Central memory CD8-positive, alpha-beta T cell (primary cell): ENCODE measurements at places on chromosomes 2 and 18.

DNA sequence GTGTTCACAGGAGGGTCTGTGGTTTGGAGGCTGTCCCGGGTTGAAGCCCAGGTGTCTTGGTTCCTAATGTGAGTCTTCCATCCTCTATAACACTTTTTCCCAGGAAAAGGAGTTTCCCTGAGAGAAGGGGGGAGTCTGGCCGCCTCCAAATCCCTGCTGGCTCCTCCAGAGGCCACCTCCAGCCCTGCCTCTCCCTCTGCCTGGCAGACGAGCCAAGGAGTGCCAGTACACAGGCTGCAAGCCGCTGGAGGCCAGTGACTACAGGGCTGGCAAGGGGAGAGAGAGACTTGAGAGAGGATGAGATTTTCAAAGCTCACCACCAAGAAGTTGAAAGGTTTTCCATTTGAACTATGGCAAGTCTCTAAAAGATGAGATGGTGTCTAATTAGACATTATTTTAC lies 154.2 kb upstream of the ID2 start:
- H3K27me3 ChIP-seq = no peaks in the 10 kb centered on the region
- H3K4me1 ChIP-seq = peaks cover 26% of the 10 kb centered on the region
- H3K36me3 ChIP-seq = peaks cover 2% of the 10 kb centered on the region
- no peak overlapping the region for H3K4me3 ChIP-seq
- DNase-seq = no peak

DNA sequence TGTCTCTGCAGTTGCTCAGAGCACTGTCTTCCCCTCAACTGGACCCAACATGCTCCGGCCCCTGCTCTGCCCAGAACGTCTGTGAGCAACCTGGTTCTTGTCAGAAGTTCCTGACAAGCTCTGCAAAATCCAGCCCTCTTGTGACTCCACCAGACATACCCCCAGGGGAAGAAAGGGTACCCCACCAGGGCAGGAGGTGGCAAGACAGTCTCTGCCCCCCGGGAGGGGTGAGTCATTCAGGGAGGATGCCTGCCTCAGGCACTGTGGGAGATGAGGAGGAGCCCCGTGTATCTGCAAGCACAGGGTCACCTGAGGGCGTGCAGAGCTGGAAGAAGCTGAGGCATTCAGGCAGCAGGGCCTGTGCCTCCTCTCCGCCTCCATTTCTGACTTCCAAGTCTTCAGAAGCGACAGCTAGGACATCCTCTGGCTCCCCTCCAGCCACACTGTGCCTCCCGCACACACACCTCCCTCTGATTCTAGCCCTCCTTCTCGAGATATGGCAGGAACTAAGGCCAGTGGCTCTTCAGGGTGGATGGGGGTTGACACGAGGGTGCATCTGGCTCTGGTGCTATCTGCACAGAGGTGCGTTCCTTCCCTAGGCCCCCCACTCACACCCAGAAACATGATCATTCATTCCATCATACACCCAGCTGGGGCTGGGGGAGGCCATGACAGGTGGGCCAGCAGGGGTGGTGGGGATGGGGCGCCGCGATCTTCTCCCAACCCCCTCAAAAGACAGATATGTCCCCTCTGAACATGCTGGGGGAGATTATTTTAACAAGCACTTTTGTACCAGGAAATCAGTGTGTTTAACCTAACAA lies 222.2 kb downstream of the CYP26B1 start:
- no peaks in the 10 kb centered on the region for H3K4me1 ChIP-seq
- DNase-seq = no peak
- no peaks in the 10 kb centered on the region for H3K36me3 ChIP-seq
- no peak overlapping the region for H3K27ac ChIP-seq
- no peaks in the 10 kb centered on the region for H3K27me3 ChIP-seq

GRCh38 chr2:223696719-223697118 lies 94.6 kb upstream of the SCG2 start:
- no peak overlapping the region for H3K4me3 ChIP-seq
- no peak overlapping the region for H3K27ac ChIP-seq
- no peaks in the 10 kb centered on the region for H3K36me3 ChIP-seq
- H3K27me3 ChIP-seq = no peaks in the 10 kb centered on the region

- H3K36me3 ChIP-seq = peaks cover 2% of the 10 kb centered on the region
- H3K4me3 ChIP-seq = no peak overlapping the region
- no peak overlapping the region for H3K27ac ChIP-seq
- no peaks in the 10 kb centered on the region for H3K27me3 ChIP-seq
Measured at GRCh38 chr2:36373149-36373926, 17.8 kb downstream of the CRIM1 start.

DNA sequence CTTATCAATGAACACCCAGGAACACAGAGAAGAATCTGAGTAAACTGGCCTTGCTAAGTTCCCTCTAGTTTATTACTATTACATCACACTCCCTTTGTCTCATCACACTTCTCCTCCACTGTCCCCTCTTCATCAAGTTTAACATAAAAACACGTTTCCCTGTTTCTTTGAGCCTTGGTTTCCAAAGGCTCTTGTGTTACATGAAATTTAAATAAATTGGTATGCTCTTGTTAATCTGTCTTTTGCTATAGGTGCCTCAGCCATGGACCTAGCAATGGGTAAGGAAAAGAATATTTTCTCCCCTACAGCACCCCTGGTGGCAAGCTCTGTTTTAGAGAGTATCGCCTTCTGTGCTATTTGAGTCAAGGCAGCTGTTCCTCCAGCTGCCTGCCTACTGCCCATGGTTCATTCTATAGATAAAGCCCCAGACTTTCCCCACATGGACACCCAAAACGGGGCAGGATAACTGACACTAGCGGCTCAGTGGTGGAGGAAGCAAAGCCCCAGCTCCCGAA lies 31.8 kb downstream of the TGIF1 start:
- no peaks in the 10 kb centered on the region for H3K4me1 ChIP-seq
- H3K36me3 ChIP-seq = peaks cover 1% of the 10 kb centered on the region
- DNase-seq = peak; percentile 20
- peak overlapping the region; percentile 20 for H3K27ac ChIP-seq
- no peaks in the 10 kb centered on the region for H3K27me3 ChIP-seq

DNA sequence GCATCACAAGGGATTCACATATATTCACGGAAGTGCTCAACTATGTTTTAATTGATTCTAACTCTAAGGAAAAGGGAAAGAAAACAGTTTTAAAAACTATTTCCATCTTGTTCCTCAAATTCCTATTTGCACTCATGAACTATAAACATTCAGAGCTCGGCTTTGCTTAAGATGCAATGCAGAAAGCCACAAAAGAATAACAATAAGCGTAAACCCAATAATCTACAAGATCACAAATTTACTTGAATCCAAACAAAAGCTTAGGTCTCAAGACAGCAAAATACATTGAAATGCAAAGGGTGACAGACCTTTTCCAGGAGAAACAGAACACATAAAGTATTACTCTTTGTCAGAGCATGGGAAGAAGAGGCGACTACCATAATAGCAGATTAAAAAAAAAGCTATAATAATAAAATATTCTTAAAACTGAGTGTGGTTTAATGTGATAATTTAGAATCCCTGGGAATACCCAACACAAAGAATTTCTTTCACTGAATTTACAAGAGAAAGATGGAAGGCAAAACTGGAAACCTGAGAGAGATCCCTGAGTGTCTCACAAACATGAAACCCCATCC lies 1094.9 kb downstream of the LRP1B start:
- H3K27me3 ChIP-seq = no peaks in the 10 kb centered on the region
- H3K36me3 ChIP-seq = no peaks in the 10 kb centered on the region
- no peak for DNase-seq
- no peak overlapping the region for H3K27ac ChIP-seq

DNA sequence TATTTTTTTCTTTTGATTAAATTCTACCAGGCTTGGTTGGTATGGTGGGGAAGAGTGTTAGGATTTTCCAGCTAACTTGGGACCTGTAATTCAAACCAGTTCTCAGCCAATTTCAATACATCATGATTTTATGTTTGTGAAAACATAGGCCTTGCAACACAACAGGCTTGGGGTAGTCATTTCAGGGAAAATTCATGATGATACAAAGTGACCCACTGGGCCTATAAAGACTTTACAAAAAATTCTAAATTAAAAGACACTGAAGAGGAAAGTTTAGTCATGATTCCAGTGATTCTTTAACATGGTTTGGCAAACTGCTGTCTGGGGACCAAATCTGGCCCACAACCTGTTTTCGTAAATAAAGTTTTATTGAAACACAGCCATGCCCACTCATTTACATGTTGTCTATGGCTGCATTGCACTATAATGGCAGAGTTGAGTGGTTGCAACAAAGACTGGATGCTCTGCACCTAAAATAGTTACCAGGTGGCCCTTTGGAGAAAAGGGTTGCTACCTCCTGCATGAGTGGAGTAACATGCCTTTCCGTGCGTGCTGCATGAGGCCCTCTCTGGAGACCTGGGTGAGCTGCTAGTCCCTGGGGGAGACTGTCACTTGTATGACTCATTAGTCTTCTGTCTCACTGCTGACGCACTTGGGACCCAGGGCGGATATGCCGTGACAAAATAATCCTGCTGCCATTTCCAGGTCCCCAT lies 73.6 kb downstream of the NPAS2 start:
- no peak overlapping the region for H3K27ac ChIP-seq
- H3K4me3 ChIP-seq = no peak overlapping the region
- no peaks in the 10 kb centered on the region for H3K36me3 ChIP-seq
- no peak for DNase-seq
- no peaks in the 10 kb centered on the region for H3K27me3 ChIP-seq
- H3K4me1 ChIP-seq = no peaks in the 10 kb centered on the region

DNA sequence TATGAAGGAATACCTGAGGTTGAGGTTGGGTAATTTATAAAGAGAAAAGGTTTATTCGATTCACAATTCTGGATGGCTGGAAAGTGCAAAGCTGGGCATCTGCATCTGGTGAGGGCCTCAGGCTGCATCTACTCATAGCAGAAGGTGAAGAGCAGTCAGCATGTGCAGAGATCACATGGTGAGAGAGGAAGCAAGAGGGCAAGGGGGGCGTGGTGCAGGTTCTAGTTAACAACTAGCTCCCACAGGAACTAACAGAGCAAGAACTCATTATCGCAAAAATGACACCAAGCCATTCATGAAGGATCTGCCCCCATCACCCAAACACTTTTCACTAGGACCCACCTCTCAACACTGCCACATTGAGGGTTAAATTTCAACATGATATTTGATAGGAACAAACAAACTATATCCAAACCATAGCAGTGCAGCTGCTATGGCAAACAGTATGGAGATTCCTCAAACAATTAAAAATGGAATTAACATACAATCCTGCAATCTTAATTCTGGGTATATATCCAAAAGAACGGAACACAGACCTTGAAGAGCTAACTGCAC lies 72.8 kb upstream of the LDLRAD4 start:
- no peak overlapping the region for H3K4me3 ChIP-seq
- peaks cover under 1% of the 10 kb centered on the region for H3K36me3 ChIP-seq
- H3K27ac ChIP-seq = no peak overlapping the region
- H3K27me3 ChIP-seq = peaks cover 20% of the 10 kb centered on the region

DNA sequence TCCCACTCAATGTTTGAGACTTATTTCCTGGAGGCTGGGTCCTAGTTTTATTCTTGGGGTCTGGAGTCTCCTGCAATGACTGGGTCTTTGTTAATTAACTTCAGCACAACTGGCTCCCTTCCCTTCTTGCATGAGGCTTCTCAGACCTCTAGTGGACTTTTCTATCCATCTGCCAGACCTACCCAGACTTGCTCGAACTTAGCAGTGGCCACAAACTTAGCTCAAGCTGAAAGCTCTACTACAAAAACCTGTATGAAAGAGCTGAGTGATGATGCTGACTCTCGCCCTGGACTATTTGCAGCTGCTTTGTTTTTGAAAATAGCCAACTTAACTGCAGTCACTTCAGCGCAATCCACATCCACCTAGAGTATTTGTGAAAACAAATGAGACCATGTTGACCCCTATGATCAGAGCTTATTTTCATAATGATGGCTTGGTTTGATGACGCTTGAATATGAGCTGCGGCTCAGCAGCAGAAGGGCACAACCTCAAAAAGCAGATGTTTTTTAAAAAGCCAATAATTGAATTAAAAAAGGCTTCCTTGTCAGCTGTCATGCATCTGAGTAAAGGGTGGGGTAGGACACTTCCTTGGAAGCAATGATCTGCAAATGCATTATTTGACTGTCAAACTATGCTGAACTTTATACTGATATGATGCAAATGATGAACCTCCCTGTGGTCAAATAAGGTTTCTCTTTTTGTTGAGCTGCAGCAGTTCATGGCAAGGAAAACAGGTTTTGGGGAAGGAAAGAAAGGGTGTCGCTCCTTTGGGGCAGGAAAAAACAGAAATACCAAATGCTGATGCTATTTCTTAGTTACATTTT lies 10.6 kb upstream of the ANXA4 start:
- DNase-seq = no peak
- no peaks in the 10 kb centered on the region for H3K36me3 ChIP-seq
- no peaks in the 10 kb centered on the region for H3K27me3 ChIP-seq

DNA sequence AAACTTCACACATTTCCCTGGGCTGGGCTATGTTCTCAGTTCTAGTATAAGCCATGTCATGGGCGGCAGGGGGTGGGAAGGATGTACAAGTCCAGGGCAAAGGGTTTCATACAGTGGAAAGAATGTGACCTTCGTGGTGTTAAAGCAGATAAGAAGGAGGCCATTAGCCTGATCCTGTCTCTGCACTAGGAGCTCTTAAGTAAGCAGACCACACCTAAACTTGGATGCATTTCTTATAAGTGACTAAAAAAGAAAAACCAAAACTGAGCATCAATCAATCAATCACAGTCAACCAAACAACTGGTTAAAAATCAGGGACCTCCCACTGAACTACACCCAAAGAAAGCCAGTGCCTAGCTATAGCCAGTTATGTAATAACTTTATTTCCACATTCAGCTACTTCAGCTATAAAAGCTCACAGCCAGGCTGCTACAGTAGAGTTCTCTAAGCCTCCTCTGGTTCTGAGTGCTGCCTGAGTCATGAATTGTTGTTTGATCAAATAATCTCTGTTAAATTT lies 46.8 kb upstream of the RIOK3 start:
- no peak overlapping the region for H3K27ac ChIP-seq
- no peaks in the 10 kb centered on the region for H3K4me1 ChIP-seq
- DNase-seq = no peak
- peaks cover 1% of the 10 kb centered on the region for H3K36me3 ChIP-seq

- DNase-seq = no peak
- peaks cover 6% of the 10 kb centered on the region for H3K4me1 ChIP-seq
- H3K27me3 ChIP-seq = no peaks in the 10 kb centered on the region
- H3K27ac ChIP-seq = no peak overlapping the region
Measured at GRCh38 chr2:144132357-144132756, 387.6 kb downstream of the ZEB2 start.

- no peak overlapping the region for H3K27ac ChIP-seq
- H3K27me3 ChIP-seq = peaks cover 43% of the 10 kb centered on the region
- no peak overlapping the region for H3K4me3 ChIP-seq
- DNase-seq = no peak
- H3K36me3 ChIP-seq = no peaks in the 10 kb centered on the region
- no peaks in the 10 kb centered on the region for H3K4me1 ChIP-seq
Measured at GRCh38 chr18:78820161-78820834, 159.3 kb upstream of the SALL3 start.

DNA sequence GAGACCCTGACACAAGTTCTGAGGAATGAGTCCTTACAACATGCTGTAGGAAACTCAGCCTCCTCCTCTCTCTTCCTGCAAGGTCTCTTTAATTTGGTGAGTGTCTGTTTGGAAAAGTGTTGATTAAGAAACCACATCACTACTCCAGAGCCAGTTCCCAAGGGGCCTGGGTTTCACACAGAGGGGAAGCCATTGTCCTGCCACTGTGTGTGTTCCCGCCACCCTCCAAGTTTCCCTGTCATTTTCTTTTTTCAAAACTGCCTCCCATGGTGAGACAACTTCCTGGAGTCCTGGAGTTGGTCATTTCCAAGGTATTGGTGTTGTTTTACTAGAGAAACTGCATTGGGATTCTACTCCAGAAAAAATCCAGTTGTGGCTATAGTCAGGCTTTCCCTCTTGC lies 232.0 kb upstream of the PARD3B start:
- H3K4me3 ChIP-seq = no peak overlapping the region
- no peaks in the 10 kb centered on the region for H3K4me1 ChIP-seq
- DNase-seq = no peak
- no peaks in the 10 kb centered on the region for H3K36me3 ChIP-seq
- peaks cover 48% of the 10 kb centered on the region for H3K27me3 ChIP-seq
- H3K27ac ChIP-seq = no peak overlapping the region
